Activated CD4-positive, alpha-beta T cell treated with anti-CD3 and anti-CD28 coated beads for 48 hours (primary cell): ENCODE measurements at places on chromosomes 16 and 17.

- no peak for DNase-seq
Measured at GRCh38 chr17:6450926-6451832, 6.9 kb downstream of the PIMREG start.

- no peak for DNase-seq
Measured at GRCh38 chr17:33152783-33153182, 140.3 kb downstream of the ASIC2 start.

DNA sequence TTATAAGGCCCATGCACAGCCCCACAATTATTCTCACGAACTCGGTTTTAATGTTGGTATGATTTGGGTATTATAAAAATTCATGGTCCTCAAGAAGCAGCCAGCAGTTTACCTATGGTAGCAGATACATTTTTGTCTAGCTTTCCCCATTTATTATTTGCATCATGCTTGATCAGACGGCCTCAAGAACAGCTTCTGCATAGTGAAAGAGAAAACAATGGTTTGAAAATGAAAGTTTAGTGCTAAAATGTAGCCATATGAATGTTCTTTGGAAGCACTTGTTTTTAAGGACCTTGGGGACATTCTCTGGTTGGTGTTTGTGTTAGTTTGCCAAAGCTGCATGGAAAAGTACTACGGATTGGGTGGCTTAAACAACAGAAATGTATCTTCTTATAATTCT, 72.4 kb upstream of the CPHXL start:
- no peak for DNase-seq

DNA sequence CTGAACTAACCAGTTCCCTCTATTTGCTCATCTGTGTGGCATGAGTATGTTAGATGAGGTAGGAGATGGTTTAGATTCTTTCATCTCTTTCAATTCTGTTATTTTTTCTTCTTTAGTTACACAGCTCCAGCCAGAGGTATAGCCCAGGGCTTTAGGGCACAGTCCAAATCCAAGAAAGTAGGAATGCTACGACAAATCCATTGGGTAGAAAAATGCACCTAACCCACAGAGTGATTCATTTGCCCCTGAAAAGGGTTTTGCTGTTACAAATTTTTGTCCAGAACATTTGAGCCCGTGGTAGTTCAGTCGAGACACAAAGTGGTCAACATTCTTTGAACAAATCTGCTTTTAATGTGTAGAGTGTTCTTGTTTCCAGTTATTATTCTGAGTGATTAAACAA, 250.7 kb downstream of the HS3ST3A1 start:
- no peak for DNase-seq

DNA sequence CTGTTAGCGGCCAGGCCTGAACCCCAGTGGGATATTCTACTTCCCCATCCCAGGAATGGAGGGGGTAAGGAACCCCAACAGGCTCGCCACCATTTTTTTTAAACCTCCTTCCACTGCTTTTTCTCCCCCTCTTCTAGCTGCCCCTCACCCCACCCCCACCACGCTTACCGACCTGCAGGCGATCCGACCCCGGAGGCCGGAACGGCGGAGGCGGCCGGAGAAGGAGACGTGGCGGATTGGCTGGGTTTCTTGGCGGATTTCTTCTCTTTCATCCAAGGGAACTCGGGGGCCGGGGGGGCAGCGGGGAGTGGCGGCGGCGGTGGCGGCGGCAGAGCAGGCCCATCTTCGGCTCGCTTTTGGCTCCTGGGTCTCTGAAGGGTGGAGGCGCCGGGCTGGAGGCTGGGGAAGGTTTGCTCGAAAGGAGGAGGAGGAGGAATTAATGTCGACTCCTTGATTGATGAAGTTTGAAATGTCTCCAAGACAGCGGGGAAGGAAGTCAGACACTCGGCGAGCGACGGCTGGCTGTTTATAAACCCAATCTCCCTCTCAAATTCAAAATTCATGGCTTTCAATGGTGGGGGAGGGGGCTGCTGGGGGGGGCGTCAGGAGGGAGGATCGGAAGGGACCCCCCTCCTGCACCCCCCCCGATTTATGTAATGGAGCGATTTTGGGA, 424 bp downstream of the HOXB2 start:
- peak; percentile 49 for DNase-seq

GRCh38 chr17:2204393-2204792, 99.2 kb downstream of the SMG6 start:
- no peak for DNase-seq

- no peak for DNase-seq
Measured at GRCh38 chr17:72766761-72767356, 325.6 kb downstream of the SLC39A11 start.

DNA sequence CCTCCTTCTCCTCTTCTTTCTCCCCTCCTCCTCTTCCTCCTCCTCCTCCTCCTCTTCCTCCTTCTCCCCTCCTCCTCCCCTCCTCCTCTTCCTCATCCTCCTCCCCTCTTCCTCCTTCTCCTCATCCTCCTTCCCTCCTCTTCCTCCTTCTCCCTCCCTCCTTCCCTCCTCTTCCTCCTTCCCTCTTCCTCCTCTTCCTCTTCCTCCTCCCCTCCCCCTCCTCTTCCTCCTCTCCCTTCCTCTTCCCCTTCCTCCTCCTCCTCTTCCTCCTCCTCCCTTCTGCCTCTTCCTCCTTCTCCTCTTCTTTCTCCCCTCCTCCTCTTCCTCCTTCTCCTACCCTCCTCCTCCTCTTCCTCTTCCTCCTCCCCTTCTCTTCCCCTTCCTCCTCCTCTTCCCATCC, 5.1 kb upstream of the PITPNM3 start:
- no peak for DNase-seq

- DNase-seq = no peak
Measured at GRCh38 chr16:4338125-4338582, 13.0 kb downstream of the PAM16 start.

DNA sequence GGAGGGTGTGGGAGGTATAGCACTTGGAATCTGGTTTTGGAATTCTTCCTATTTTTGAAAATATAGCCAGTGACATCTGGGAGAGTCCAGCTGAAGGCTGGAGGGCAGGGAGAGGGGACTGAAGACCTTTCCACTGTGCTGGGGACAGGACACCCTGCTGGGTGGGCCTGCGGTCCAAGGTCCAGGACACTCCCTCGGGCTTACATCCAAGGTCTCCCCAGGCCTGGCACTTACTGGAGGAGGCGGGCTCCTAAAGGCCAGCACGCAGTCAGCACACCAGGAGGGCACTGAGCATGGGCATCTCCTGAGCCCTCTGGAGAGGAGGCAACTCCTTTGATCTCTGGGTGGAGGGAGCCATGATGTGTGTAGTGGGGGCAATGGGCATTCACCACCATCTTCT, 35.5 kb upstream of the ETV4 start:
- no peak for DNase-seq

- no peak for DNase-seq
Measured at GRCh38 chr16:86157616-86158247, 258.8 kb downstream of the IRF8 start.

DNA sequence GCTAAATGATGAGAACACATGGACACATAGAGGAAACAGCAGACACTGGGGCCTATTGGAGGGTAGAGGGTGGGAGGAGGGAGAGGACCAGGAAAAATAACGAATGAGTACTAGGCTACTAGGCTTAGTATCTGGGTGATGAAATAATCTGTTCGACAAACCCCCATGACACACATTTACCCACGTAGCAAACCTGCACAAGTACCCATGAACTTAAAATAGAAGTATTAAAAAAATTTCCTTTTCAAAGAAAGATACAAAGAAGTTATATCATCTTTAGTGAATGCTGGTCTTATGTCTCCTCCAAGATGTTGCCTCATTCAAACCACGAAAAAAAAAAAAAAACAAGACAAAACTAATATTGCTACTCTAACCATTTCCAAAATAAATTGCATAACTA, 31.7 kb downstream of the MBTD1 start:
- DNase-seq = no peak

- peak; percentile 1 for DNase-seq
Measured at GRCh38 chr16:27241658-27242057, 26.9 kb downstream of the NSMCE1 start.

DNA sequence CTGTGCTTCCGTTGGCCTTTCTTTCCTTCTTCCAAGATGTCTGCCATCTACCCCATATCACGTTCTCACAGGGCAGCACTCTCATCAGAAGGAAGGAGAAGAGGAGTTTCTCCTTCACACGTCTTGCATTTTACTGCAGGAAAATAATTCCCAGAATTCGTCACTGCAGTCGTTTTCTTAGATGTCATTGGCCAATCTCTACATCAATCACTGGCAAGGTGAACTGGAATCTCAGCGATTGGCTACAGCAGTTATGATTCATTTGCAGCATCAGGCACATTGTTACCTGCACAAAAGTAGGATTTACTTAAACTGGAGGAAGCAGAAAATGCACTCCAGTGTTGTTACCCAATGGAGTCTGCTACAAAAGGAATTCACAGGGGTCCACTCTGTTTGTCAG, 277.2 kb upstream of the RBFOX1 start:
- DNase-seq = no peak

- DNase-seq = no peak
Measured at GRCh38 chr17:37695726-37696125, 49.1 kb downstream of the HNF1B start.

- no peak for DNase-seq
Measured at GRCh38 chr16:71568551-71568950, 8.3 kb downstream of the TAT start.

GRCh38 chr16:1647856-1648255, 30.2 kb upstream of the JPT2 start:
- DNase-seq = no peak

- DNase-seq = no peak
Measured at GRCh38 chr17:79044462-79044861, 20.5 kb downstream of the C1QTNF1 start.

DNA sequence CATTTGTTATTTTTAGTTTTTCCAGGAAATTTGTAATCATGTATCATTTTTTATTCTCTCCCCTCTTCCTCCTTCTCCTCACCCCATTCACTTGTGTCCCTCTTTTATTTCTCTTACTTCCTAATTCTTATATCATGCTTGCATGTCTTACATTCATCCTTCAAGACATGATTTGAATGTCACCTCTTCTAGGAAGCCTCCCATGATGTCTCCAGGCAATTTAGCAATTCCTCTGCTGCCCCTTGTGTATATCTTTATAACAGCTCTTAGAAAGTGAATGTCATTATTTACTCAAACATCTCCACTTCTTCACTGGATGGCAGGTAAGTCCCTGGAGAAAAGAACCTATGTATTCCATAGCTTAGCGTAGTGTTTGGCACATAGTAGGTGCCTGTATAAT, 7.8 kb downstream of the HNF1B start:
- DNase-seq = no peak

DNA sequence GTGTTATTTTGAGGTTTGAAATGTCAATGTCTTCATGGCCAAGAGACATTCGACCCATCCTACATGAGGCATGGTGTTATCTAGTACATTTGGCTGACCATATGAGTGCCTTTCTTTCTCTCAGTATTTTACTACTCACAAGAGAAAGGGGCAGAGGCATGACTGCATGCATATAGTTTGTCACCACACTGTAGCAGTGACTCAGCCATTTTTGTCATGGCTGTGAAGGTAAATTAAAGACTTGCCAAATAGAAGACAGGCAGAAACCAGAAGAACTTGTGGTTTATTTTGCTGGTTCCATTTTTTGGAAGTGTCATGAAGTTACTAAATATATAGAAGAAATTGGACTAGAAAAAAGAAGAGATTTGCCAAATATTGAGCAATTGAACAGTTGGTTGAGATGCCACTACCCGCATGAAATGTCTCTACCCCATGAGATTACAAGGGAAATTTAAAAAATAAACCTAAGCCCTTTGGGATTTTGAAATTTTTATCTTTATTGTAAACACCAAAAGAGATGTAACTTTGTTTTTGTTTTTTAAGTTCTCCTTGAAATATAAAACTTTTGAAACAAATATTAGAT, 170.3 kb downstream of the CHD9 start:
- DNase-seq = no peak

- no peak for DNase-seq
Measured at GRCh38 chr16:83389751-83390150, 418.0 kb upstream of the HSBP1 start.

DNA sequence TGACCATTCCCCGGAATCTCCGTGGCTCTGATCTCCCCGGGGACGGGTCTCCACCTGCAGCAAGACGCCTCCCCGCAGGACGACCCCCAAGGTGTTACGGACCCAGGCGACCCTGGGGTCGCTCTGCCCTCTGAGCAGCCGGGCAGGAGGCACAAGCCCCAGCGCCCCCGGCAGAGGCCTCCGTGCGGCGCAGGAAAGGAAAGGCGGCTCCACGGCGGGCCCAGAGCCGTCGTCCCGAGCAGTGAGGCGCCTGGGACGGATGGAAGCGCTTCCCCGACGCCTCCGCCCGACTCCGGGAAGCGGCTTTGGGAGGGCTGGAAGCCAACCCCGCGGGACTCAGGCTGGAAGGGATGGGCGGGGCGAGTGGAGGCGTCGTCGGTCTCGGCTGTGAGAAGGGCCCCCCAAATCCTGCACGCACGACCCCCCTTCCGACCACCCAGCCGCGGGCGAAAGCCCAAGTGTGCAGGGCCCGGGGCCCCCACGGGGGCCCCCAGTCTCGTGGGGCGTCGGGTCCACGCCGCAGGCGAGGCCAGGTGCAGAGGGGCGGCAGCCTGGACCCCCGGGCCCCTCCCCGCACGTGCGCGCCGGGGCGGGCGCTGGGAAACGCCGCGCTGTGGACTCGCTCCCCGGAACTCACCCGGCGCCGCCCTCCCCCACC, 32.7 kb upstream of the RPH3AL start:
- DNase-seq = peak; percentile 22

- DNase-seq = peak; percentile 63
Measured at GRCh38 chr17:21549107-21549687, 143.1 kb upstream of the KCNJ18 start.

DNA sequence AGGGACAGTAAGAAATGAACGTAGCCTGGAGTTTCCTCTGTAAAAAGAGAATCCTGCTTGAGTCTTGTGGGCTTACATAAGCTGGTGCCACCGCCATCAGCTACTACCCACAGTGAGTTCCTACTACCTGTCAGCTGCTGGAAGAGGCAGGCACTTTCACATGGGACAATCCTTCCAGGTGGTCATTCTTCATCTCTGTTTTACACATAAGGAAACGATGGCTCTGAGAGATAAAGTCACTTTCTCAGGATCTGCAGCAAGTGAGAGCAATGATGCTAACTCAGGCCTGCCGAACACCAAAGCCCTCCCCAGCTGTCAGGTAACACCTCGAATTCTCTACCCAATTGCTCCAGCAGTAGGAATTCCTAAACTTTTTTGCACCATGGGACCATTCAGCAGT, 26.6 kb downstream of the PIK3R5 start:
- DNase-seq = no peak

- DNase-seq = peak; percentile 73
Measured at GRCh38 chr16:82229800-82230619, 60.0 kb upstream of the MPHOSPH6 start.

DNA sequence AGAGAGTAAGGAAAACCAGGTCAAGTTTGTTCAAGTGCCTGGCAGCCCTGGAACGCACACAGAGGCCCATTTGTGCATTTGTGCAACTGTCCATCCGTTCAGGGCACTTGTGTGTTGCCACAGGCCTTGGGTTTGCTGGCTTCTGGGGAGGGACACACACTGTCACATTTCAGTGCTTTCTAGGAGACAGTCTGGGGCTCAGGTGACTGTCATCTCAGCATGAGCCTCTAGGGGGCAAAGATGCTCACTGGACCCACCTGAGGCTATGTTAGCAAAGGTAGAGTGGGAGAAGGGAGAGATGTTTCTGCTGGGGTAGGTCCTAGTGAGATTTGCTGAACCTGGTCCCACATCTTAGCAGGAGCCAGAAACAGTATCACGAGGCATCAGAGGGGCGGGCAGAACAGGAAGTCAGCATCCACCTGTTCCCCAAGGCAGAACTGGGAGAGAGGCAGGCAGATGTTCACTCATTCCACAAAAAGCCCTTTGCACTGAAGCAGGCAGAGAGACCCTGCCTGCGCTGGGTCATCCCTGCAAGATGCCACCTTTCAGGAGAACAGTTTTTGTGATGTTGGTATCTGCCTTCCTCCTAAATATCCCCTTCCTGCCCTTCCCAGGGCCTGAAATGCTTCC, 48.5 kb downstream of the RAI1 start:
- peak; percentile 64 for DNase-seq

- DNase-seq = no peak
Measured at GRCh38 chr17:5793899-5794298, 209.6 kb upstream of the NLRP1 start.
